Neural progenitor cell (in vitro differentiated cells): ENCODE measurements at places on chromosomes 4 and X.

DNA sequence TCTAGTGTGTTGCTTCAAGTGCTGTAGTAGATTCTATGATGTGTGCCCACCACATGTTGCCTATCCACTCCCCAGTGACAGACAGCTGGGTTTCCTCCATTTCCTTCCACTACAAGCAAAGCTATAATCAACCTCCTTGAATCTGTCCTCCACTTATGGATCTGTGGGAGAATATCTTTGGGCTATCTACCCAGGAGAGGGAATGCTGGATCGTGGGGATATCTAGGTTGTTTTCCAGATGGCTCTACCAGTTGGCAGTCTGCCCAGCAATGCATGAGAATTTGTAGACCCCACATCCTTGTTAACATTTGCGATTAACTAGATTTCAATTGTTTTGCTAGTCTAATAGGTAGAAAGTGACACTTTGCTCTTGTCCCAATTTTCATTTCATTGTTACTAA lies 10.3 kb downstream of the NMU start:
- DNase-seq, result no peak

GRCh38 chr4:85961887-85962286 lies 398.0 kb downstream of the MAPK10 start:
- DNase-seq, result no peak

- DNase-seq, result peak; percentile 67
These were observed 34.0 kb upstream of the GYPA start for GRCh38 chr4:144174401-144175067.

DNA sequence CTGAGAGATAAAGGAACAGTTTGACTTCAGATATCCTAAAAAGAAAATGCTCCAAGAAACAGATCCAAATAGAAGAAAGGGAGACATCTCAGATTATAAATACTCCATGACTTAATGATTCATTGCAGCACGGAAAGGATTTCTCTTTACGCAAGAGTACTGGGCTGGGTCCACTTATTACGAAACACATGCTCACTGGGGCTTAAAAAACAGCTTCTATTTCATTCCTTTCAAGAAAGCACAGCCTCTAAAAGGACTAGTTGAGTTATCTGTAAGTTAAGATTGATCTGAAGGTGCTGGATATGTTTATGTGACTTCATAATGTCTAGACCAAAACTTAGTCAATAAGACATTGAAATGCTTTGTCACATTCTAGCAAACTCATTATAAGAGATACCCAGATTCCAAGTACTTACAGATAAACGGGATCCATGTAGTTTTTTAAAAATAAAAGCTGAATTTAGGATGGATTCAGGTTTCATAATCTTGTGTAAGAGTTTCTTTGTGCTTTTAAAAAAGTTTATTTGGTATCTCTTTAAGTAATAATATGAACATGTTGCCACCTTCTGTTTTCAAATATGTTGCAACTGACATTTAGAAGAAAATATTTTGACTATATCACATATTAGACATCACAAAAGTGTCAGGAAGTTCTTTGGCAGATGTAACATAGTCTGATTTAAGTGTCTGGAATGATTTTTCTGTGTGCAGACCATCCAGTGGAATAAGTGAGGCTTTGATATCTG lies 109.5 kb upstream of the MYOZ2 start:
- DNase-seq, result no peak

DNA sequence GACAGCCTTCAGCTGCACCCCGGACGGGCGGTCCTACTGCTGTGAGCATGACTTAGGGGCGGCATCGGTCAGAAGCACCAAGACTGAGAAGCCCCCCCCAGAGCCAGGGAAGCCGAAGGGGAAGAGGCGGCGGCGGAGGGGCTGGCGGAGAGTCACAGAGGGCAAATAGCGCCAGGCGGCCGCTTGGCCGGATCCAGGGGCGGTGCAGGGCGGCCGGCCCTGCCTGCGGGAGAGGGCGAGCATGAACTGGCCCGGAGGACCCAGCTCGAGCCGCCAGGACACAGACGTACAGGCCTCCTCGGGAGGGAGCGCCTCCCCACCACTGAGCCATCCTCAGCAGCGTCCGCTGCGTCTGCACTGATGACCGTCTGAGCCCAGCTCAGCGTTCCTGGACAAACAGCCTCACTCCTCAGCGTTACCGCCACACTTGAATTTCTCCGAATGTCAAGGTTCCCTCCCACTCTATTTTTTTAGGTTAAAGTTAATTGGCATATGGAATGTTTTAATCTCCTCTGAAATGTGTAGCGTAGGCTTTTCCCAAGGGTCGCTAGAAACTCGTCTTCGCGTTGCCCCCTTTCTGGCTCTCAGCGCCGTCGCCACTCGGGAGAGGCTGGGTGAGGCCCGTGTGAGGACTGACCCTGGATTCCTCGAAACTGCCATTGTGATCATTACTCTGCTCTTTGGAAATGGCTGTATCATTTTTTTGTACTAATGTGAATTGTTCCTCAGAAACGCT lies 29.9 kb downstream of the NELFA start:
- no peak for DNase-seq

DNA sequence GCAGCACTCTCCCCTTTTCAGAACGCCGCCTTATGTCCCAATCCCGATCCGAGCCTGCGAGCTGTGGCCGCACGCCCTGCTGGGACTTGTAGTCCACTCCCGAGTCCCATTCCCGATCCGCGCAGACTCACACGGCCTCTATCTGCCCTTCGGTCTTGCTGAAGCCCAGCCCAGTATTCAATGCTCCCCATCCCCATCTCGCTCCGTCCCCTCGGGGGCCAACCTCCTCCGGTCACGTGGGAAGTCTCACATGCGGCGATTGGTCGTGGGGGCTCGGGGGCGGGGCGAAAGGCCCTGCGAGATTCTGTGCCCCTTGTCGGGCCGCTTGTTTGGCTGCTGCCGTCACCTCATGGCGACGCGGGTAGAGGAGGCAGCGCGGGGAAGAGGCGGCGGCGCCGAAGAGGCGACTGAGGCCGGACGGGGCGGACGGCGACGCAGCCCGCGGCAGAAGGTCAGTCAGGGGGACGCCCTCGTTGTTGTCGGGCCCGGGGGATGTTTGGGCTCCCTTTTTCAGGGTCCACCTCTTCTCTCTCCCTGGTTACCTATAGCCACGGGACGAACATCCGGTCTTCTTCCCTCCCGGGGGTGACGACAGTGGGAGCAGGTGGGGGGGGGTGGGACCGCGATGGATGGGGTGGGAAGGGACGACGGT lies at the start of gene TXLNG:
TSS of gene TXLNG (plus strand) at position 328 of the 652 bp plus-strand sequence. CDS start at position 350, 22 bp downstream.
- peak; percentile 100 for DNase-seq

DNA sequence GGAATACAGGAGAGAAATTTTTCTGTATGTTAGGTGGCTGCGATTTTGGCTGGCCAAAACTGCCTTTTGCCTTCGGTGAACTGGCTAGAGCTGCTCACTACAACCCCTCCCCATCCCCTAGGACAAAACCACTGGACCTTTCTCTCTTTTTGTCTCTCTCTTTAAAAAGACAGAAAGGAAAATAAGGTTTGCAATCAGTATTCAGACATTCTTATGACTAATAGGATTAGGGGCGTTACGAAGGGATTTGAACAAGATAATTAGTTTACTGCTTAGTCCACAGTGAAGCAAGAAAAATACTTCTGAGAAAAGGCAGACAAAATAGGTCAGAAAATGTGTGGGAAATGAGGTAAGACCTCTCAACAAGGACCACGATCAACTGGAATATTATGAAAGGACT lies 180.4 kb downstream of the SLIT2 start:
- DNase-seq, result peak; percentile 75

GRCh38 chrX:38970074-38970473 lies 168.8 kb downstream of the MID1IP1 start:
- DNase-seq, result no peak

DNA sequence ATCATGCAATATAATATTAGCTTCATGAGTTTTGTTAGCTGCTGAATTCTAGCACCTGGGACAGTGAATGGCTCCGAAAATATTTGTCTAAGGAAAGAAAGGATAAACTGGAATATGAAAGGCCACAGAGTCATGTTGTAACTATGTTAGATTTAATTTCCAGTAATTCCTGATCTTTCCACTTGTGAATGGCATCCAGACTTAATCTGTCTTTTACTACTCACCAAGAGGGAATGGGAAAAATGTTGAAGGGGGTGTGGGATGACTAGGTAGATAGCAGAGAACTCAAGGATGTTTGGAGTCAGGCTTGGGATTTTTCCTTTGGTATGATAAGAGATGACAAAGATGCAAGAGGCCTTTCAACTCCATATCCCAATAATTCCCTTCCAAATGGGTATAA lies 9.4 kb downstream of the ADH6 start:
- DNase-seq, result no peak

GRCh38 chrX:154458116-154458953 lies at the start of gene PLXNA3:
Gene PLXNA3 (plus strand): TSS chrX:154458281. CDS start chrX:154460184, 1,903 bp downstream.
- DNase-seq, result peak; percentile 74

DNA sequence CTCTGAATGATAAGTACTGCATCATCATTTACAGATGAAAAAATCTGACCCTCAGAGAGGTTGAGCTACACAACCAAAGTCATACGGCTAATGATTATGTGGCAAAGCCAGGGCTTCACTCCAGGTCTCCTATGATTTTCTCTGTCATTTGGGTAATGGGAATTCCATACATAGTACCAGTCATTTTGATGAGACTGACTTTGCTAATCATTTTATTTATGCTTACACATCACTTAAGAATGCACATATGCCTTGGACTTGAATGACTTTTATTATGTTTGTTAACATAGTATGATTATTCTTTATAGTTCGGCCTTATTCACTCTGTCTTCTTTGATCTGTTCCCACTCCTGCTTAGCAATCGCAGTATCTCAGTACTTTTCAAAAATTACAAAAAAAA lies 255.1 kb upstream of the GPRIN3 start:
- DNase-seq, result no peak

DNA sequence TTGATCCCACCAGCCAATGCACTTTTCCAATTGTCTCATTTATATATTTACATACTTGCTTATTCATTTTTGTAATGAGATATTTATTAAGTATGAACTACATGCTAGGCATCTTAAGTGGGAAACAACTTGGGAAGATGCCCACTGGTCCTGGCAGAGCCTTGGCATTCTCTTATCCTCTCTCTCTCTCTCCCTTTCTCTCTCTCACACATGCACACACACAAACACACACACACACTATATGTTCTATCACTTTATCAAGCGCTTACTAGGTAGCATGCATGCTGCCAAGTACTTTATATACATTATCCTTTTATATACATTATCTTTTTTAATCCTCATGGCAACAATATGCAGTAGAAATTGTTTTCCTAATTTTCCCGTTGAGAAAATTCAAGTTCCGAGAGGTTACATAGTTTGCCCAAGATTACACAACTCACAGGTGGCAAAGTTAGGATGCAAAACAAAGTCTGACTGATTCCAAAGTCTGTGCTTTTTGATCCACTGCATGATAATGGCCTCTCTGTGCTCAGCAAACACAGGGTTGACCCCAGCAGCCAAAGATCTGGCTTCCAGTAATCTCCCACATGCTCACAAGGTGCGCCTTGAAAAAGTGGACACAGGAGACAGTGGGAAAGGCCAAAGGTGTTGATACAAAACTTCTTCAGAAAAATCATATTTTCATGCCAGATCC lies 173.1 kb upstream of the KLF3 start:
- DNase-seq, result no peak

GRCh38 chr4:149523039-149523438 lies 292.6 kb downstream of the IQCM start:
- DNase-seq, result no peak

GRCh38 chrX:10049236-10049635 lies 82.1 kb downstream of the CLDN34 start:
- no peak for DNase-seq

GRCh38 chrX:110004731-110005369 lies 1.9 kb downstream of the TMEM164 start:
- no peak for DNase-seq

DNA sequence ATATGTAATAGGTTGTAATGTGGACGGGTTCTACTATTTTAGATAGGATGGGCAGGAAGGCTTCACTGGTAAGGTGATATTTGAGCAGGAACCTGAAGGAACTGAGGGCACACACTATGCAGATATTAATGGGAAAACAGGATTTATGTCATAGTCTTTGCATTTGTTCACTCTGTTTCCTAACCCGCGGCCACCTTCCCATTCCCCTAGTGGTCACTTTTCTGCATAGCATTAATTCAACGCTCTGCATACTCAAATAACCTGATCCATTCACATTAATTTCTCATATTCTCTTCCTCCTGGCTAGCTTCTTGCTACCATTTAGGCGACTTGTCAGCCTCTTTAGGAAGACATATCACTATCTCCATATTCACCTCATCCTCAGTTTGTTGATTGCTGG lies 61.5 kb downstream of the GSPT2 start:
- DNase-seq, result no peak

DNA sequence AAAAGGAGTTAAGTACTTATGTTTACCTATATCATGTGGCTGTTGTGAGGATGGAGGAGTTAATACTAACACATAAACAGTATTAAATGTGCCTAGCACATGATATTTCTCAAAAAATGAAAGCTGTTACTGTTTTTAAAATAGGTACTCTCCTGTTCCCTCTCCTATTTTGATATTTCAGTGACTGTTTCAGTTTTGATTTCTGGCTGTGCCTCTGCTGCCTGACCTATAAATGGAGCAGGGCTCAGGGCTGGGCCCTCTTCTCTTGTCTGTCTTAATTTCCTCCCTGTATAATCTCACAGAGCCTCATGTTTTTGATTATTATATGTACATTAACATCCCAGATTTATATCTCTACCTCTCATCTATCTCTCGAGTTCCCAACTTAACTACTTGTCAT lies 93.3 kb downstream of the UGT8 start:
- DNase-seq, result no peak

GRCh38 chrX:130916636-130917422 lies 13.8 kb upstream of the ENOX2 start:
- DNase-seq, result peak; percentile 56

DNA sequence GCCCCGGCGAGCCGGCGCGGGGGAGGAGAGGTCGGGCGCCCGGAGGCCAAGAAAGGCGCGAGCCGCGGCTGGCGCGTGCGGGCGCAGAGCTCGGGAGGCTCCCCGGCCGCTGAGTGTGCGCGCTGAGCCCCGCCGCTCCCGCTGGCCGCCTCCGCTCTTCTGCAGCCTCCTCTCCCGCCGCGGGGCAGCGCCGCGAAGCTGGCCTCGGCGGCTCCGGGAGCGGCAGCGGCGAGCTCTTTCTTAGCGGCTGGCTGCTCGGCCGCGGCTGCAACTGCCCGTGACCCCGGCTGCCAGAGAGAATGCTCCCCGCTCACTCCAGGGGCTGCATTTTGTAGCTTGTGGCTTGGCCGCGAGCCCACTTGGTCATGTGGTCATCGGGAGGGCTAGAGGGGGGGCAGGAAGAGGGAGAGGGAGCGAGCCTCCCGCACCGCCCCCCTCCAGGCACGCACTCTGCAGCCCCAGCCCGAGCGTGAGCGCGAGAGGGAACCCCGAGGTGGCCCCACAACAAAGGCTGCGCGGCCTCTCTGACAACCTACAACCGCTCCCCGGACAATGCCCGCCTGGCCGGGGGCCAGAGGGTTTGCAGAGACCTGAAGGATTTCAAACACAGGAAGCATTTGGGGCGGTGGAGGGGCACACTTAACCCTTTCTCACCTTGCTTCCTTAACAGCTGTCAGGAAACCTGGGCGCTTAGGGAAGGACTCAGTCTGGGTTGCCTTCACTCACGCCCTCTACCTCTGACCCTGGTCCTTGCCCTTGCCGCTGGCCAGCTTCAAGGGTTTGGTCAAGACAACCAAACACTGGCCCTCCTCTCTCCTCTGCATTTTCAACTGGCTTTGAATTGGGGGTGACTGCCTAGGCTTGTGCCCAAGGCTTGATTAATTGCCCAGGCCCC lies at the start of gene APLN:
TSS of gene APLN (minus strand) at position 305 of the 895 bp plus-strand sequence. CDS start 326 bp downstream, outside the sequence.
- DNase-seq, result peak; percentile 71
